ENCODE measurements at places on chromosomes 16 and 17.

DNA sequence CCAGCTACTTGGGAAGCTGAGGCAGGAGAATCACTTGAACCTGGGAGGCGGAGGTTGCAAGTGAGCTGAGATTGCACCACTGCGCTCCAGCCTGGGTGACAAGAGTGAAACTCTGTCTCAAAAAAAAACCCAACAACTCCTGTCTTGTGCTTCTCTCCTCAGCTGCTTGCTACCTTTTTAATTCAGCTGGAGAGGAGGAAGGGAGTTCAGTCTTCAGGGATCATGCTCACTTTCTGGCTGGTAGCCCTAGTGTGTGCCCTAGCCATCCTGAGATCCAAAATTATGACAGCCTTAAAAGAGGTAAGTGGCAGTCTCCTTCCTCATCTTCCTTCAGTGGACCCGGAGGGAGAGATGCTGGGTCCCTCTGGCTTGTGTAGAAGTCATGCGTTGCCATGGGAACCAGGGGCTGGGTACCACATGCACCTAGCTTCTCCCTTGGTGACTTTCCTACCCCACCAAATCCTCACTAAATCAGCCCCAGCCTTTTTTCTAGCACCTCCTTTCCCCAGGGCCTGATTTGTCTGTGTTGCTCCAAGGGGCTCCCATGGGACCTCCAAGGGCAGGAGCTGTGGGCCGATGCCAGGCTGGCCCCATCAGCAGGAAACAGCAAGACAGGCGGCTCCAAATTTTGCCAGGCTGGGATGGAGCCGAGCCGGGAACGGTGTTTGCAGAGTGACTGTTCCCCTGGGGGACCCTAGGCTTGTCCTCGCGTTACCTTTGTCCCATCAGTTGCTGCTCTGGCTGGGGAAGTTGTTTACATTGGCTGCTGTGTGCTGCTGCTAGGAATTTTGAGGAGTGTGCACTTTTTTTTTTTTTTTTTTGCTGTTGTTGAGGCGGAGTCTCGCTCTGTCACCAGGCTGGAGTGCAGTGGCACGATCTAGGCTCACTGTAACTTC lies 65.2 kb downstream of the ABCC1 start:
- DNase-seq: no peak

GRCh38 chr16:66695935-66696668 lies 441 bp downstream of the CMTM4 start:
- no peak for DNase-seq

DNA sequence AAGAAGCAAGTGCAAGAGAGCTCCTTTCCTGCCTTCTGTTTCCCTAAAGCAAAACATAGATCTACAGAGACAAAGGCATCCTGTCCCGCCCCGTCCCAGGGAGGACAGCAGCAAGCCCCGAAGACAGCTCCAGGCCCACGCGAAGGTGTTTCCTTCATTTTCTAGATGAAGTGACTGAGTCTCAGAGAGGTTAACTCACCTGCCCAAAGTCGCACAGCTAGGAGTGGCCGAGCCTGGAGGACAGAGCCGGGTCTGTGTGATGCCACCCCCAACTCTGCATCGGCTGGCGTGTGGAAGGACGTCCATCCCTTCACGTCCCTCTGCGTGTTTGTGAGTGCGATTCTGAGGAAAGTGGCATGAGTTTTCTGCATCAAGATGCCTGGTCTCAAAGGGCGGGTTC lies 187.2 kb upstream of the CHMP6 start:
- DNase-seq: no peak

GRCh38 chr17:74801896-74802295 lies 25.8 kb upstream of the NAT9 start:
- DNase-seq: no peak

DNA sequence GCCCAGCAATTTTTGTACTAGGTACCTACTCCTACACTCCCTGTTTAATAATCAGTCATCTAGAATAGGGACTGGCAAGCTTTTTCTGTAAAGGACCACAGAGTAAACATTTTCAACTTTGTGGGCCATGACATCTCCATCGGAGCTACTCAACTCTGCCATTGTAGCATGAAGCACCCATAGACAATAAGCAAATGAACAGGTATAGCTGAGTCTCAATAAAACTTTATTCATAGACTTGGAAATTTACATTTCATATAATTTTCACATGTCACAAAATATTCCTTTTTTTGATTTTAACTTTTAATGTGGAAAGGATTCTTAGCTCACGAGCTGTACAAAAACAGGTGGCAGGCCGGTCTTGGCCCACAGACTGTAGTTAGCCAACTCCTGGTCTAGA lies 345.8 kb downstream of the SOX9 start:
- DNase-seq: no peak

- DNase-seq: no peak
Observed at GRCh38 chr16:58651965-58652348, 22.3 kb upstream of the CNOT1 start.

GRCh38 chr16:50652836-50653425 lies 28.2 kb downstream of the SNX20 start:
- no peak for DNase-seq

DNA sequence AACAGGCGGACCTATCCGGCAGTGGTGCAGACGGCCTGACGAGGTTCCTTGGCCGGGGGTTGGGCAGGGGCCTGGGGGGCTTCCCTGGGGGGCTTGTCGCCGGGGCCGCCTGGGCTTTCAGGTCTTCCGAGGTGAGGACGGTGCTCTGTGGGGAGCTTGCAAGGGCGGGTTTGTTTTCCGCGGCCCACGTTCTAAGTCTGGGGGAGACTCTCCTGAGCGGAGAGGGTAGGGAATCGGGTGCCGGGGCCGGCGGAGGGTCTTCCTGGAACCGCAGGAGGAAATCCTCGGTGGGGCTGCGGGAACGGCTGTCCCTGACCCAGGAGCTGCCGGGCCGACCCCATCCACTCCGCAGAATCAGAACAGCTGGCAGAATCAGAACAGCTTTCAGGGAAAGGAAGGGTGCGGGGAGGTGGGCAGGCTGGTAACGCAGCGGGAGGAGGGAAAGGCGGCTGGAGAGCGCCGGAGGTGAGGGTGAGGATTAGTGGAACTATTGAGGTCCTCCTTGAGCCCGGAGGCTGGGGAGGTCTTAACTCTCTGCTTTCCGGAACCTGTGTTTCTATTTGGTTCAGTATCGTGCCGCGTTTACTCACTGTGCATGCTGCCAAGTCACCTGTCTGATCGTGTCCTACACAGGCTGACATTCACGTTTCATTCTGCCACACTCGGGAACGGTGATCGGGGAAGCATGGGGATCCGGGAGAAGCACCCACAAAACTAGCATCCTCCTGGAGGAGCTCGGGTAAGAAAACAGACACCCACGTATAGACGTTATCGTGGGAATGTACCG lies 28.9 kb downstream of the CPSF4L start:
- peak; percentile 8 for DNase-seq

DNA sequence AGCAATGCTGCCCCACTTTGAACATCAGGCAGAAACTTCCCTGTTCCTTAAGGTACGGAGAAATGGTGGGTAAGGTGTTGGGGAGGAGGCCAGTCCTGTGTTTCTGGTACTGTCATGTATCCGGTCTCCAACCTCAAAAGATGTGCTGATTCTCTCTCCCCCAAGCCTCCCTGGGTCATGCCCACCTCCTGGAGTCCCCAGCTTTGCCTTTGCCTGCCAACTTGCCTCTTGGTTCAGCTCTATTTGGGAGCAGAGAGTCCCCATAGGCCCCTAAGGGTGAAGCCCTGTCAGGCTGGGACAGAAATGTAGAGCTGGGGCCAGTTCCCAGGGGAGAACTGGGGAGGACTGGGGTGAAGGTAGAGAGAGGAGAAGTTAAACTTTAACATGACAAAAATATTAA lies 1.6 kb upstream of the TBX21 start:
- no peak for DNase-seq

- no peak for DNase-seq
Observed at GRCh38 chr17:29172589-29172988, 7.6 kb downstream of the MYO18A start.

DNA sequence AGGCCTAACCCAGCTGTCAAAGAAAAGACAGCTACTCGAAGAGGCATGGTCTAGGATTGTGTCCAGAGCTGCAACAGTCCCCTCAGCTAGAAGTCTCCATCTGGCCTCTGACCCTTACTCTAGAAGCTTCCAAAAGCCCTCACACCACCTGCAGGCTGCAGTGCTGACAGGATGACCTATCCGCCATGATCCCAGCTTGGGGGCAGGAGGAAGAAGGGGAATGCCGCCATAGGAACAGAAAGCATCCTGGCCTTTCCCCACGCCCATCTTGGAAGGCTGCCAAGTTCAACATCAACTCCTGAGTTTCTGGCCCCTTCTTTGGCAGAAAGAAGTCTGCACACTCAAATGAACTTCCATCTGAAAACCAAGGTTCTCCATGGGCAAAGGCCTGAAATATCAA lies 3.1 kb upstream of the KRT36 start:
- DNase-seq: no peak

DNA sequence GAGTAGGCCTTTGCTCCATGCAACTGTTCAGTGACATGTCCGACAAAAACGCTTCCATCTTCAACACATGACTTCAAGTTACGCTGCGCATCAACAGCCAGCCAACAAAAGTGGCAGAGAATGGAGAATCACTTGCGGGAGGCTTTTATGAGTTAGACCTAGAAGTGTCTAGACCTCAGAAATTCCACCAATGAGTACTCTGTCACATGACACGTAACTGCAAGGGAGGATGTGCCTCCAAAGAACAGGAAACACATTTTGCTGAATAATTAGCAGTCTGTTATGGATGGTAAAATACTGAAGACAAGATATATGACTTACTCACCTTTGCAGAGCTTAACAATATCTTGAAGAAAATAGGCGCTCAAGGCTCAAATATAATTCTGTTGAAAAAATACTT lies 62.1 kb downstream of the MYO1D start:
- no peak for DNase-seq

GRCh38 chr17:4782652-4783051 lies 3.5 kb downstream of the VMO1 start:
- no peak for DNase-seq

DNA sequence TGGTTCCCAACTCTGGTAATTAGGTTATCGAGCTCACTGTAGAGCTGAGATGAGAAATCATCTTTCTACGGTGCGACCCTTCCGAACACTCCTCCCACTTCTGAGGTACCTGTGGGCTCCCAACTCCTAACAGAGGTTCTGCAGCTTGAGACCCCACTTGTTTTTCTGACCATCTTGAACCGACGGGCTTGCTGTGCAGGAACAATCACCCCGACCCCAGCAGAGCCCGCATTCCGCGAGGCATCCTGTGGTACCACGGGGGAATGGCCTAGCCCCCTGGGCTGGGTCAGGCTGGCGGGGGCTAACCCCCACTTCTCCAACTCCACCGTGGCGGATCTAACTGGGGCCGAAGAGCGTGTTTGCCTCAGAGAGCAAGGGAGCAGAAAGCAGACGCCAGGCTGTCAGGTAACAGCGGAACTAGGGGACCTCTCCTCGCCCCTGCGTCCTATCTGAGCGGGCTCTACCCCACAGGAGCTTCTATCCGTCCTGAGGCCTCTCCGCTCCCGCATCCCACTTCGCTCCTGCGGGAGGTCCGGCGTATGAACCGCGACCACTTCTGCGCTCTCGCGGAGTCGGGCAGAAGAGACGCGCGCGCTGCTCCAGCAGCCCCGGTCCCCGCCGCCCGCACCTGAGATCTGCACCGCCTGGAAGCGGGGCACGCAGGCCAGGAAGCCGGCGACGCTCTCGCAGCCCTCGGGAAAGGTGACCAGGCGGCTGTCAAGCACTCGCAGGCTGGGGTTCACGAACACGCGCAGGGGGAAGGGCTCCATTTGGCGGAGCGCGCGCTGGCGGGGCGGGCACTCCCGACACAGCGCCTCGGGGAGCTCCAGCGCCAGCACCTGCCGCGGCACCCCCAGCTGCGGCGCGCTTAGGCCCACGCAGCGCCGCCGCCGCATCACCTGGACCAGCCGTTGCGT lies 761 bp downstream of the PDF start:
- no peak for DNase-seq

DNA sequence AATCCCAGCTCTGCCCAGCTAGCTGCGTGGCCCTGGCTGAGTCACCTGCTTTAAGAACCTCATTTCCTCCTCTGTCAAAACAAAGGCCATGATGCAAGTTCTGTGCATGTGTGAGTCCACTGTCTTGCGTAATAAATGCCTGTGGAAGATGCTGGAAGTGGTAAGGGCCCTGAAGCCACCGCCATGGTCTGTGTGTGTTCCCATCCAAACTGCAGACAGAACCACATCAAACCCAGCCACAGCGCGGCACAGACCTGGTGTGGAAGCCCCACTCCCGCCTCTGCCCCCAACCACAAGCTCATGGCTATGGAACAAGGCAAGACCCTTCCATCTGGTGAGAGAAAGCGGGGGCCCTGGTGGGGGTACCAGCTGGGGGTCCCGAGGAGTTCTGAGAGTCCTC lies 26.0 kb downstream of the NECAB2 start:
- no peak for DNase-seq

DNA sequence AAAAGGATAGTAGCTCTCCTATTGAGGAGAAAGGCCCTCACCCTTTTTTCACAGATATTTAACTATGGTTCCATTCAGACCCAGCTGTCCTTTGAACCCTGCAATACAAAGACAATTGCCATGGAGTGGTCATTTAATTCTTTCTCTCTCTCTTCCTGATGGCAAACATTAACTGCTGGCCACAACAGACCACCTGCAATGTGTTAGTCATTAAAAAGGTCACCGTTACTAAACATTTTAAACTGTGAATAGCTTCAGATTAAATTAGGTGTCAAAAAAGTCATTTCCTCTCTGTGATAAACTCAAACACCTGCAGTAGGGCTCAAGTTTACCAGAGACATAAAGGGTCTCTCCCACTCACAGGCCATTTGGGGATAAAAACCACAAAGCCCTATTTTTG lies 697.2 kb downstream of the TOX3 start:
- no peak for DNase-seq

GRCh38 chr17:35537601-35538141 lies at the start of gene SLFN12L:
TSS of gene SLFN12L (minus strand) at chr17:35537678. CDS start at chr17:35522364, 15,314 bp downstream.
- no peak for DNase-seq

GRCh38 chr17:38907930-38908675 lies 17.3 kb upstream of the LASP1NB start:
- no peak for DNase-seq

- no peak for DNase-seq
Observed at GRCh38 chr17:49431743-49432142, 17.1 kb upstream of the PHB1 start.

GRCh38 chr16:20904507-20905081 lies 4.0 kb downstream of the LYRM1 start:
- no peak for DNase-seq

GRCh38 chr17:41784207-41784744 lies 2.2 kb downstream of the JUP start:
- DNase-seq: no peak

DNA sequence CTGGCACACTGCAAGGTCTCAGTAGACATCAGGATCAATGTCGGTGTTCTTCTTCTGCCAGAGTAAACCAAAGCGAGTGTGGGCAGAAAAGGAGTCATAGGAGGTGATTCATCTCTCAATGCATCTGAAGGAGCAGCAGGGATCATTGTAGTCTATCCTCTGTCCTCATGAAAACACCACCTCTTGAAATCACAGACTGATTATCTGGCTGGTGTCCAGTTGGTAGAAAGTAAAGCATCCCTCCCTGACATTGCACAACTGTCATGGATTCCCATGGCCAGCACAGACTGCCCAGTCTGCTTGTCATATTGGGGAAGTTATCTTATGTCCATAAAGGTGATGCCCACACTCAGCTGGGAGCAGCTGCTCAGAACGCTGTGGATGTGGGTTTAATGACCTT lies 74.1 kb downstream of the ABCC12 start:
- no peak for DNase-seq

GRCh38 chr17:52410781-52411180 lies 252.3 kb upstream of the CA10 start:
- DNase-seq: no peak

All from stimulated activated CD8-positive, alpha-beta memory T cell treated with anti-CD3 and anti-CD28 coated beads, Interleukin-4, amount 100 ng/mL, for 4 hours (primary cell).